ENCODE measurements at places on chromosomes 1 and 21.

GRCh38 chr1:173888749-173889148 is 20.6 kb downstream of the ZBTB37 start:
- DNase-seq, result no peak

DNA sequence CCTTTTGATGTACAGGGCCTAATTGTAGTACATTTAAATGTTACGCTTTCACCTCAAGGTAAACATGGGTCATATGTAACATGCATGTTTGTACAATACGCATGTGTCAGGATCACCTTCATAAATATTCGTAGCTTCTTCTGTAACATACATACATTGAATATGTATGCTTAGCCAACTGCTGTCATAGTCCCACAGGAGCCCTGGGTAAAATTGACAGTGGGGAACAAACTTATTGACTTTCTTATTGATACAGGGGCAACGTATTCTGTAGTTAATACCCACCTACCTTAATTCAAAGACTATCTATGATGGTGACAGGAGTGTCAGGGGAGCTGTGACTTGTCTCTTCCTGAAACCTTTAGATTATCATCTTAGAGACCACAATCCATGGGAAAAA is 3.7 kb upstream of the REN start:
- DNase-seq, result no peak

DNA sequence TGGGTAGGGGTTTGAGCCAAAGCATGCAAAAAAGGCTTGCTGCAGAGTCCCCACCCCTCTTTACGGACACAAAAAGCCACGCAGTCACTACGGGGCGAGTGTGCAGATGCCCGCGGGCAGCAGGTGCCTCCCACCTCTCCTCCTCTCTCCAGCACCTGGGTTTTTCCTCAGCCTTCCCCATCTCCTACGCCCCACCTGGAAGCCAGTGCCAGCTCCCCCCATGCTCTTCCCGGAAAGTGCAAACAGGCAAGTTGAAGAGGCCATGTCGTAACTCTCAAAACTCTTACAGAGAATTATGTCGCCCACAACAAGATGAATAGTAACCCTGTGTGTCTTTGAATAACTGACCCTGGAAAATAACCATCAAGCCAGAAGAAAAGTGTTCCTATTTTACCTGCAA is 82.5 kb downstream of the PDE9A start:
- DNase-seq, result no peak

- DNase-seq, result no peak
Measured at GRCh38 chr1:209454340-209454994, 129.0 kb upstream of the CAMK1G start.

GRCh38 chr1:2788506-2789163 is 12.9 kb downstream of the TTC34 start:
- DNase-seq, result no peak

- DNase-seq, result no peak
Measured at GRCh38 chr1:158685085-158685484, 1.4 kb downstream of the SPTA1 start.

- peak; percentile 99 for DNase-seq
Measured at GRCh38 chr1:2227346-2228156, 568 bp upstream of the SKI start.

GRCh38 chr1:163537809-163538208 is 216.1 kb downstream of the NUF2 start:
- no peak for DNase-seq

DNA sequence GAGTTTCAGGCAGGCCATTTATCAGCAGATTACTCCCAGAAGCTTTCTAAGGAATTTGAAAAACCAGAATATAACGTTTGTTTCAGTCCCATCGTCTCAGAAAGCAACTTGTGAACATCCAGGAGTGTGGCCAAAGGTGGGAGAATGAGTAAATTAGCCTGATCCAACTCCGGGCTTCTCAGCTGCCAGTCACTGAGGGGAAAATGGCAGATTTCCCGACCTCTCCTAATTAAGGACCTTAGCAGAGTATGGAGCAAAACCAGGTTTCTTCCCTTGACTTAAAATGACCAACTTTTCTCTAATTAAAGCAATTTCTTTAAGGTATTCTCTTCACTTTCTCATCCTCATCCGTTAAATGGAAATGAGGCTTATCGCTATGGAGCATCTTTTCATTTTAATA is 1.0 kb downstream of the CORT start:
- no peak for DNase-seq

DNA sequence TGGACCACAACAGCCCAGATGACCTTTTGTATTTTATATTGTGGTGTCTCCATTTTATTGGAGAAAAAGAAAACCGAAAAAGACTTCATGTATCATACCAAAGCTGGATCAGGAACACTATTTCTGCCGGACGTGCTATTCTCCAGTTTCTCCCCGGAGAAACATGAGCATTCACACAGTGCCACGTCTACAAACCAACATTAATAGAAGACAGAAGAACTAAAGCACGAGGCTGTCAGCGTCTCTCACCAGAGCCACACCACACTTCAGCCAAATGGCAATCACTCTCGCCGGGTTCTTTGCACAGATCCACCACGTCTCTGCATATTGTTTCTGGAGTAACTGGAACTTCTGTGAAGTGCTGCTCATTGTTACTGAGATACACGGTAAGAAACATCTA is 24.8 kb downstream of the TP53BP2 start:
- DNase-seq, result no peak

DNA sequence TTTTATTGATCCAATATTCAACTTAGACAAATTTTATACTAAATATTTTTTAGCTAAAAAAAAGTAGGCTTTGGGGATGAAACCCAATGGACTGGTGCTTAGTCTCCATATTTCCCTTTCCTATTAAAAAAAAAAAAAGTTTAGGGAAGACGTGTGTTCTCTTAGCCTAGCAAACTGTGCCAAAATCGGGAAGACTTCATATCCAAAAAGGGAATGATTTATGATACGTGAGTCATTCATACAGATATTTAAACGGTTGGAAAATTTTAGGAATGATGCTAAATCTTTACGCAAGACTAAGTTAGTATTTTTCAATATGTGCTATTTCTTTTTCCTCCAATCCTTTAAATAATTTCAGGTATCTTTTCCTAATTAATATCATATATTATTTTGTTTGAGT is 50.7 kb downstream of the SPATA17 start:
- DNase-seq, result no peak

DNA sequence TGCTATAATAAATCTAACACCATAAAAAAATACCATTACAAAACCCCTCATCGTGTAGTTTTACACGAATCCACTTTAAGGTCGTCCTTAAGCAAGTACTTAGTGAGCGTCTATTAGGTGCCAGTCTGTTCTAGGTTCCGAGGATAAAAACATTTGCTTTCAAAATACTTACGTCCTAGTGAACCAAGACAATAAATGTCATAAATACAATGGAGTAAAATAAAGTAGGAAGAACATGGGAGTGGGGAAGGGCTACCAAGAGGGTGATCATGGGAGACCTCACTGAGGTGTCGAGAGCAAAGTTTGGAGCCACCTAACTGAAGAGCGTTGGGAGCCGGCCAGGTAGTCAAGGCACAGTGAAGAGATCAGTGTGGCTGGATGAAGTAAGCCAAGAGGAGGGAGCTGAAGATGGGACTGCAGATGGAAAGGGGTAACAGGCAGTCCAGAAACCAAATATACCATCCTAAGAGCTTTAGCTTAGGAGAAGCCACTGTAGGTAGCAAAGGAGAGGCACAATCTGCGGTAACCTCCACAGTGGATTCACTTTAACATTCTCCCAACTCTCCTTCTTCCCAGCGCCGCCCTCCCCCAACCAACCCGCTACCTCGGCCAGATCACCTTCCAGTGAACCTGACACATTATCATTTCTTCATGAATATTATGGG is 684 bp downstream of the LTN1 start:
- no peak for DNase-seq

GRCh38 chr1:24111262-24111995 is 506 bp downstream of the MYOM3 start:
- DNase-seq, result no peak

GRCh38 chr1:10852018-10852417 is 55.6 kb upstream of the CASZ1 start:
- no peak for DNase-seq

GRCh38 chr1:52142220-52143183 is 613 bp downstream of the ZFYVE9 start:
- peak; percentile 53 for DNase-seq

DNA sequence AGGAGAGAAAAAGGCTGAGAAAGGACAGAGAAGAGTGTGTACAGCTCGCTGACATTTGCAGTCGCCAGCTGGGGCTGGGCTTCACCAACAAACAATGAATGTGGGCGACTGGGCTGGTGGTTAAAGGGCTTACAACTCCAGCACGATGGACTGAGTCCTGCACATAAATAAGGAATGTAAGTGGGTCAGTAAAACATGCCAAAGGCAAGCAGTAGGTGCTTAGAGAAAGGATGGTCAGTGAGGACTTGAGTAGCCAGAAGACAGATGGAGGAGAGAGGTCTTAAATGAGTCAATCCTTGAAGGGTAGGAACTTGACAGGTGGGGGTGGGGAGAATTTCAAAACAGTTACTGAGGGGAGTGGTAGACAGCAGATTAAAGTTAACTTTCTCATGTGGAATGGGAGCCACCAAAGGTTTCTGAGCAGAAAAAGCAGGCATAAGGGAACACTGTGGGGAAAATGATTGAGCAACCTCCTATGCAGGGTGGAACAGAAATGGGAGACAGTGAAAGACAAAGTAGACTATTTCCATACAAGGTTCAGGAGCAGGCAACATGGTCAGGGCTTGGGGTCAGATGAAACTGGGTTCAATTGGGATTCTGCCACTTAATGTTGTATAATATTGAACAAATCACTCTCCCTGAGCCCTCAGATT is 37.4 kb downstream of the GADD45A start:
- DNase-seq, result no peak

DNA sequence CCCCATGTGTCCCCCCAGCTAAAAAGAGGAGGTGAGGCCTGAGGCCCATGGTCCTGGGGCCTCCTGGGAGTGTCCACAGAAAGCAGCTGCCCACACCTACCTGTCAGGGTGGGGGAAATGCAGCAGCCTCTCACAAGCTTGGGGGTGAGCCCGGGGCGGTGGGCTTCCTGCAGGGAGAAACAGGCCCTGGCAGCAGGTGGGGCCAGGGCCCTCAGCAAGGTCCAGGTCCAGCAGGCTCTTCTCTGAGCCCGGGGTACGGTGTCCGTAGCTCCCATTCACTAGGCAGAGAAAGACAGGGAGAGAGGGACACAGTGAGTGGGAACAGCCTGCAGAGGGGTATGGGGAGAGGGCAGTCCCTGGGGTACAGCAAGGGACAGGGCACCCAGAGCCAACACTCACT is 139.0 kb downstream of the GLIS1 start:
- DNase-seq, result no peak

DNA sequence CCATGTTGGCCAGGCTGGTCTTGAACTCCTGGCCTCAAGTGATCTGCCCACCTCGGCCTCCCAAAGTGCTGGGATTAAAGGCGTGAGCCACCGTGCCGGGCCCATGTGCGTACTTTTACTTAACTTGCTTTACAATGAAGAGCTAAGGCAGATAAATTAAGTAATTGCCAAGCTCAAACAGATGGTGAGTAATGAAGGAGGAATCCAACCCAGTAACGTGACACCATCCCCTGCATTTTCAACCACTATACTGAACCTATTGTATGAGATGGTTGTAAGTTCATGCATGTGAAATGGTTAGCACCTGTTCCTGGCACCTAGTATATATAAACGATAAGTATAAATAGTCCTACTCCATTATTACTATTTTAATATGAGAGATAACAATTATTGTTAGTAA is 588.0 kb upstream of the BEND5 start:
- no peak for DNase-seq

GRCh38 chr1:190494451-190494850 is 16.8 kb upstream of the BRINP3 start:
- no peak for DNase-seq

DNA sequence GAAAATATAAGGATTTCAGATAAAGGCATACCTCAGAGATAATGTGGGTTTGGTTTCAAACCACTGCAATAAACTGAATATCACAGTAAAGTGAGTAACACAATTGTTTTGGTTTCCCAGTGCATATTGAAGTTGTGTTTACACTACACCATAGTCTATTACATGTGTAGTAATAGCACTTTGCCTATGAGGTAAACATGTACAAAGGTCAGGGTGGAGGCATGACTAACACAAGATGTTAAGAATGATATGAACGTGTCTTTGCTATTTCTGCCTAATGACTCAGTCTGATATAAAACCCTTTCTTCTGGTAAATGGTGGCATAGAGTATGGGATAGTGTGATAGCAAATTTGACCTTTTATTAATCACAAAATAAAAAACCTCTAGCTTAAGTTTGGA is 621.5 kb upstream of the ADGRL2 start:
- DNase-seq, result peak; percentile 43

- DNase-seq, result no peak
Measured at GRCh38 chr1:105678334-105678733, 1378.1 kb upstream of the PRMT6 start.

DNA sequence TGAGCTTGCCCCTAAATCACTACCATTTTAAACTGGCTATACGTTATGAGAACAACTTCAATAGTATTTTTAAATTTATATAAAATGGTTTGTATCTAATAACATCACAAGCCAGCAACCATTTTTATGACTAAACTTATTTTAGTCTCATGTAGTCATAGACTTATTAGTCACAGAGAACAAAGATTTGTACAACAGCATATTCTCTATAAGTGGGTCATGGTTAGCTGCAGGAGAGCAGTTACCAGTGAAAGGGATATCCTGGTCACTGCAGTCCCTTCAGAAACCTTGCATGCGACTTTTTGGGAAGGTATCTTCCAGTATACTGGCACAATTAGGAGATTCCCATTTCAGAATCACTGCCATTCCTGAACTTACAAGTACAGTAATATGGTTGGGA is 90.0 kb downstream of the HFM1 start:
- DNase-seq, result no peak

- DNase-seq, result peak; percentile 47
Measured at GRCh38 chr1:183881387-183882131, 76.6 kb downstream of the RGL1 start.

DNA sequence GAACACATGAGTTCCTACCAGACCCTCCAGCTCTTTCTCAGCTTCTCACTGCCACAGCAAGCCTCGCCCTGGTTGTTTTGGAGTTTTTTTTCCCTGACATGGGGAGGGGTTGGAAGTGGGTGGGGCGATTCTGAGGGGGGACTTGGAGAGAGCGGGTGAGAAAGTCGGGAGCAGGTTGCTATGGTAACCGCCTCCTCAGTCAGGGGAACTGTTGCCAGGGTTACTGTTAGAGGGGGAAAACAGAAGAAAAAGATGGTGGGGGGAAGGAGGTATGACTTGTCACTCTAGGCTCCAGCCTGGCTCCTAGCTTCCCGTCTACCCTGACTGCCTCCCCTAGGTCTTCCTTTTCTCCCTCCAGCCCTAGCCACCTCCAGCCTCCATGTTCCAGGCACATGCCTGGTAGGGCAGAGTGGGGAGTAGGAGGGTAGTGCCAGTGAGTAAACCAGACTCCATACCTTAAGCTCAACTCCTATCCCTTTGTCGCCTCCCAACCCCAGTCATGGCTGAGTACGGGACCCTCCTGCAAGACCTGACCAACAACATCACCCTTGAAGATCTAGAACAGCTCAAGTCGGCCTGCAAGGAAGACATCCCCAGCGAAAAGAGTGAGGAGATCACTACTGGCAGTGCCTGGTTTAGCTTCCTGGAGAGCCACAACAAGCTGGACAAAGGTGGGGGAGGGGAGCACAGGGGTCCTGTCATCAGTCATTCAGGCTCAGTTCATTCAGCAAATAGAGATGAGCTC is 6.0 kb downstream of the PEA15 start:
- DNase-seq, result no peak

- DNase-seq, result no peak
Measured at GRCh38 chr1:48558366-48558765, 86.4 kb upstream of the SPATA6 start.

- DNase-seq, result no peak
Measured at GRCh38 chr21:32713726-32714125, 14.1 kb downstream of the SYNJ1 start.
